Lower lobe of right lung (tissue), 2 donors: ENCODE measurements at places on chromosomes 4 and X. TPM values are rescaled to one million over a fixed set of nuclear protein-coding genes. Genes with fewer than 3 reads are reported as not detected.

Gene MAMLD1
- total RNA-seq, result 3.0 TPM

Gene TMPRSS11F
- not detected for total RNA-seq

Gene NWD2
- not detected for total RNA-seq

Gene VAMP7
- total RNA-seq, result 31.0 TPM

Gene ANKRD50
- total RNA-seq, result 22.5 TPM

Gene GLOD5
- 0.95 TPM for total RNA-seq

Gene EPHA5
- total RNA-seq, result 0.09 TPM

Gene PRR32
- total RNA-seq, result not detected

Gene LARP1B
- 13.2 TPM for total RNA-seq

Gene CXorf49B
- total RNA-seq, result not detected

Gene TEX11
- total RNA-seq, result not detected

Gene TIMM17B
- total RNA-seq, result 37.7 TPM

Gene FAM47E
- total RNA-seq, result 6.4 TPM

Gene SLC26A1
- 1.0 TPM for total RNA-seq

Gene ZNF827
- 11.3 TPM for total RNA-seq

Gene ZFYVE28
- 12.9 TPM for total RNA-seq
